ENCODE measurements at places on chromosomes 4 and X.
A peak's percentile ranks its signal among the peaks of the same experiment; 100 is the strongest.

GRCh38 chr4:168531305-168531704 lies 34.5 kb downstream of the PALLD start:
- no peak for DNase-seq

DNA sequence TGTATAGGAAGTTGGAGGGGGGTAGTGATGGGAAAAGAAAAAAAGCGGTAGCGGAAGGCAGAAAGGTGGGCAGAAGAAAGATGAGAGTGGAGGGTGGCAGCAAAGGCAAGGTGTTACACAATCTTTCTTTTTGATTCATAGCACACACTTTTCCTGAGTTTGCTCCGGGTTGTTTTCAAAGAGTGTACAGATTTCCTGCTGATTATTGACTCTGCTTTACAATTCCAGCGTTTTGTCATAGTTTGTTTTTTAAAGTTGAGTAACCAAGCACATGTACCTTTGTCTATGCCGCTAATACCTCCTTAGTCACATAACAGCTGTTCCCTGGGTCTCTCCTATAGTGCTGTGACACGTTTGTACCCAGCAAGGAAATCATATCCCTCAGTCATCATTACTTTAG lies 50.3 kb downstream of the AGA start:
- no peak for DNase-seq

DNA sequence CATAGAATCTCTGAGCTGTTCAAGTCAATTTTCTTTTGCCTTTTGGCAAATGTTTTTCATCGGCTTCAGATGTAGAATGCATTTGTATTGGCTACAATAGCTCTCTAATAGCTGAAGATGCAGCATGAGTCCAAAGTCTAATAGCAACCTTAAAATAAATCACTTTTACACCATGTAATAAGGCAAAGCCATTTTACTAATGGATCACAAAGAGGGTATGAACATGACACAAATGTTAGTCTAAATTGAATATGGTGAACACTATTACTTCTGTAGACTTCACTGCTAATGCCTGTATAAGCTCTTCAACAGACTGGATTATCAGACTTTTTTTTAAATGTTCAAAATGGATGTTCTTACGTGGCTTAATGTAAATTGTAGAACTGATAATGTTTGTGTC lies 645.3 kb downstream of the TLL1 start:
- no peak for DNase-seq

DNA sequence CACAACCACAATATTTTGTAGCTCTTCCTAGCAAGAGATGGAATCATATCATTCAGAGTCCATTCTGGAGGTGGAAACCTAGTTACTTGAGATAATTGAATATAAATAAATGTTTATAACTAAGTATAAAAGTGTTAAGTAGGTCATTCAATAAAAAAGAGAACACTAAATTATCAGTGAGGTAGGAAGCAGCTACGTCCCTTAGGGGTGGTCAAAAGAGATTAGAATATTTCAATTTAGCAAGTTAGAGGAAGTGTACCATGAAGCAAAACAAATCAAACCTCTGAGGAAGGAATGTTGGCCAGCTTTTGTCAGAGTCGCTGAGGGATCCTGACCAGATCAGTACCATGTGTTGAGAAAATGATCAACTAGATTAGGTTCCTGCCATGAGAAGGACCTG lies 38.0 kb downstream of the GK2 start:
- DNase-seq = no peak

DNA sequence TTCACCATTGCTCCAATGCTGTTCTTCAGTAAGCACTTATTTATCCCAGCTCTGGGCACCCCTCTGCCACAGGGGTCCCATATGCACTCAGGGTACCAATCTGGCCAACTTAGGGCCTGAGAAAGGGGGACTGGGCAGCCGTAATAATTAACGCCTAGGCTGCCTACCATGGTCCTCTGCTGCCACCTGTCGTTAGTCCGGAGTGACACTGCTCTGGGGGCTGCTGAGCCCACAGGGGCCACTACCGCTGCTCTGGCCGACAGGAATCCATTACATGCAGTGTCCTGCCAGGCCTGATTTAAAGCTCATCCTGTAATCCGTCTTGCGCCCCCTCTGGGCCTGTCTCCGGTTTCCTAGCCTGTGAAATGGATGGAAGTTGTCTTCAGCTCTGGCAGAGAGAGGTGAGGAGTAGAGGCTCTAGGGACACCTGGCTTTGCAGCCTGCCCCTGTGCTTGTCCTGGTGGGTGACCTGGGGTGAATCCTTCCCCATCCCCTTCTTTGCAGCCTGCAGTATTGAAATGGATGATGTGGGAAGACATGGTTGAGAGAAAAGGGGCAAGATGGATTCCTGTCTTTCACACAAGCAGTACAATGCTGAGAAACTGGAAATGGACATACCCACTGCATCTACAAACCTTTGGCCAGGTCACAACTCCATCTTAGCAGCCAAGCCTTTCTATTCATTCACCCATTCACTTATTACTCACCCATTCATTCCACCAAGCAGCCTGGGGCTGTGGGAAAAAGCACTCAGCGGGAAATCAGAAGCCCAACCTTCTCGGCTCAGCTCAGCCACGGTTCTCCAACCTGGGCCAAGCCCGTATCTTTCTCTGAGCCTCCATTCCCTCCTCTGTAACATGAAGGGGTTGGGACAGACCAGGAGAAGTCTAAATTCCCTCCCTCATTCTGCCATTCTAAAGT lies 116.3 kb upstream of the NALF2 start:
- peak; percentile 14 for DNase-seq

DNA sequence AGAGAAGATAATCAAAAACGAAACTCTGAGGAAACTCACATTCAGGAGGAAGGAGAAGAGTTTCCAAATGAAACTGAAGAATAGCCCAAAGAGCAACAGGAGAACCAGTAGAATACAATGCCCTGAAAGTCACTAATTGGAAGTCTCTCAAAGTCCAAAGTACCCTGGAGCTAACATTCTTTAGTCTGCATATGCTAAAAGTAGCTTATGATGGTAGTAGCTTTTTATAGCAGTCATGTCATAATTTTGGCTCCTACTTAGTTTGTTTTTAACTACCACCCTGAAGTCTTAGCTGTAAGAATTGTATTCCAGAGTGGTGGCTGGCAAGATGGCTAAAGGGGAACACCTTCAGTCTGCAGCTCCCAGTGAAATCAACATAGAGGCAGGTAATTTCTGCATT lies 100.3 kb upstream of the FGF16 start:
- no peak for DNase-seq

DNA sequence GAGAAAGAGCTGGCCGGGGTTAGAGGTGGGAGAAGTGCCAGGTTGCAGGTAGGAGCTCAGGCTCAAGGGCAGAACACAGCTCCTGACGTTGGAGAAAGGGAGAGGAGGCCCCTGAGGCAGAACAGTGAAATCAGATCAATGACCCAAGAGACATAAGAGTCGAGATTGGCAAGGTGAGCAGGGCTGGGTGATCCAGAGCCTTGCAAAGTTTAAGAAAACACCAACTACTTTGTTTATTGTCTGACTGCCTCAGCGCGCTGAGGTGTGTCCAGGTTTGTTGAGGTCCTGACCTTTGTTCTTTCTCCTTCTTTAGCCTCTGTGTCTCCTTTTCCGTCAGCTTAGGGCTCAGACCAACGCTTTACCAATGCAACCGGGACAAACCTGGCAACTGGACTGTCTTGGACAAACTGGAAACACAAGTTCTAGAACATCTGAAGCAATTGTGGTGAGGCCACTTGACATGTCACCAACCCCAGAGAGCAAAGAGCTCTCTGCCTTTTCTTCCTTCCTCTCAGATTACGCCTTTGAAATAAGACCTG lies 28.3 kb downstream of the CHRNA9 start:
- no peak for DNase-seq

DNA sequence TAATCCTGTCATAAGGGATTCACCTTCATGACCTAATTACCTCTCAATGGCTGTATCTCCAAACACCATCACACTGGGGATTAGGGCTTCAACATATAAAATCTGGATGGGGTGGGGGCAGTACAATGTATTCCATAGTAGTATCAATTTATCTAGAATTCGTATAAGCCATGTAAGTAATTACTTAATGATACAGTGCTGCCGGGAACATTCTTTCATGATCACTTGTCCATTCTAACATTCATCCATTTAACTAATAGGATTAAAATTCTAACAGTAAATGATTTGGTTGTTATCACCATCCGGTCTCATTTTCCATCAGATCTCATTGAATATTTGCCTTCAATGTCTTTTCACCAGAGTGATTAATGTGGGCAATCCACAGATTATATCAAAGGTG lies 1620.9 kb upstream of the TENM3 start:
- DNase-seq = no peak

GRCh38 chr4:152953514-152953913 lies 17.4 kb downstream of the FHDC1 start:
- DNase-seq = no peak

DNA sequence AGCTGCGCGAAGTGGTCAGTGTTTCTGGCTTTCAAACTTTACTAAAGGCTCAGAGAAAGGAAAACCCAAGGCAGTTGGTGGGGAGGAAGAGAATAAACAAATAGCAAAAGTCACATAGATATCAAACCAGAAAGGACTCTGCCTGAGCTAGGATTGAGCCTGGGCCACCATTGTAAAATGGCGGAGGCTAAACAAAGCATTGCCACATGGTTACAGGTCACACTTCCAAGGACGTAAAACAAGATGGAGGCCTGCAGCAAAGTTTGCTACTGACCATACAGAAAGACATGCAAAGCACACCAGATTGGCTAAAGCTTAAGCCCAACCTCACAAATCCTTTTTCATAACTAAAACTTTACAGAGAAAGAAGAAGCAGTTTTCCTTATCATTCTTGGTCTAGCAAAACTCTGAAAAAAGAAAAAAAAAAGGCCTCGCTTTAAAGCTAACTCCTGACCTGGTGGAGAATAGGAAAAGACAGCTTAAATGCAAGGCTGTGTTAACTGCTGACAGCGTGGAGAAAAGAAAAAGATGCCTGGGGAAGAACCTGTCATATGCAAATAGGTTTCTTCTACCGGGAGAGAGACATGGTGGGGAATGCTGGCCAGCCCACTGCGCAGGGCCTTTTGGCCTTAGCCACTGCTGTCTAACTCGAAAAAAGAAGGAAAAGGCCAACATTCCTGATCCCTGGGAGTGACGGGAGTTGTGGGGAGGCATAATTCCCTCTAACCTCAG lies 81.8 kb upstream of the SMARCA5 start:
- no peak for DNase-seq

DNA sequence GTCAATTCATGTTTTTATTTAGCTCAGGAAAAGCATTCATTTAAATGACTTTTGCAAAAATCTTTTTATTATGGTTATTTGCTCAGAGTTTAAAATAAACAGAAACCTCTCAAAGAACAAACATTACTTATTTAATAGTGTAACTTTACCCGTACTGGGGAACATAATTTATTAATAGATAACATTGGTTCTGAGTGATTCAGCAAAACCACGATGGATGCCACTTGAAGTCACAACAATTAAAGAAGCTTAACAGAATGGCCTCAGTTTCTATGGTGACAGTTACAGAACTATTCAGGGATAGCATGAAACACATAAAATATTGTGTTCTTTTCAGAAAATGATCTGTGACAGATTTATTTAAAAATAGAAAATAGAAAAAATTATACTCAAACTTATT lies 368.7 kb downstream of the CCSER1 start:
- no peak for DNase-seq

GRCh38 chr4:68576272-68577125 lies at the start of gene UGT2B17:
UGT2B17 (minus strand) TSS chr4:68576322; CDS start chr4:68568484, 7,838 bp downstream.
- DNase-seq = no peak

GRCh38 chr4:77073106-77073809 lies 2.5 kb downstream of the CCNI start:
- no peak for DNase-seq
